ENCODE measurements at places on chromosomes 11 and 22. TPM values are rescaled to one million over a fixed set of nuclear protein-coding genes. Genes with fewer than 3 reads are reported as not detected.

The PLEKHB1 gene
- total RNA-seq, result not detected

The MMP8 gene
- total RNA-seq, result not detected

The COMT gene
- total RNA-seq, result 359 TPM

The MOGAT2 gene
- not detected for total RNA-seq

The RAB38 gene
- 86.4 TPM for total RNA-seq

The CENPM gene
- 28.6 TPM for total RNA-seq

The RIMBP3B gene
- 0.14 TPM for total RNA-seq

The FOLR1 gene
- total RNA-seq, result not detected

The FGF3 gene
- total RNA-seq, result not detected

The SLC22A12 gene
- not detected for total RNA-seq

The DEFB131B gene
- not detected for total RNA-seq

The SERPING1 gene
- total RNA-seq, result 0.42 TPM

The H19 gene
- 810 TPM for total RNA-seq

The C1QTNF5 gene
- 0.07 TPM for total RNA-seq

The OR51B4 gene
- not detected for total RNA-seq

The LMO2 gene
- total RNA-seq, result 2.4 TPM

The LDHAL6A gene
- total RNA-seq, result not detected

The MN1 gene
- total RNA-seq, result 18.3 TPM

The GUCY1A2 gene
- under 0.01 TPM for total RNA-seq

The TEX54 gene
- not detected for total RNA-seq

The ADAMTS8 gene
- not detected for total RNA-seq

The TLCD5 gene
- total RNA-seq, result 1.3 TPM

The ZP1 gene
- total RNA-seq, result not detected

The GPR83 gene
- 0.07 TPM for total RNA-seq

All from airway epithelial cell (primary cell).